ENCODE measurements at places on chromosomes 2 and 18.

- no peak for DNase-seq
Measured at GRCh38 chr2:39059366-39059952, 61.4 kb downstream of the SOS1 start.

- no peak for DNase-seq
Measured at GRCh38 chr18:40631319-40631718, 1323.7 kb upstream of the PIK3C3 start.

GRCh38 chr2:29105375-29105774 lies 9.8 kb upstream of the CLIP4 start:
- DNase-seq: no peak

DNA sequence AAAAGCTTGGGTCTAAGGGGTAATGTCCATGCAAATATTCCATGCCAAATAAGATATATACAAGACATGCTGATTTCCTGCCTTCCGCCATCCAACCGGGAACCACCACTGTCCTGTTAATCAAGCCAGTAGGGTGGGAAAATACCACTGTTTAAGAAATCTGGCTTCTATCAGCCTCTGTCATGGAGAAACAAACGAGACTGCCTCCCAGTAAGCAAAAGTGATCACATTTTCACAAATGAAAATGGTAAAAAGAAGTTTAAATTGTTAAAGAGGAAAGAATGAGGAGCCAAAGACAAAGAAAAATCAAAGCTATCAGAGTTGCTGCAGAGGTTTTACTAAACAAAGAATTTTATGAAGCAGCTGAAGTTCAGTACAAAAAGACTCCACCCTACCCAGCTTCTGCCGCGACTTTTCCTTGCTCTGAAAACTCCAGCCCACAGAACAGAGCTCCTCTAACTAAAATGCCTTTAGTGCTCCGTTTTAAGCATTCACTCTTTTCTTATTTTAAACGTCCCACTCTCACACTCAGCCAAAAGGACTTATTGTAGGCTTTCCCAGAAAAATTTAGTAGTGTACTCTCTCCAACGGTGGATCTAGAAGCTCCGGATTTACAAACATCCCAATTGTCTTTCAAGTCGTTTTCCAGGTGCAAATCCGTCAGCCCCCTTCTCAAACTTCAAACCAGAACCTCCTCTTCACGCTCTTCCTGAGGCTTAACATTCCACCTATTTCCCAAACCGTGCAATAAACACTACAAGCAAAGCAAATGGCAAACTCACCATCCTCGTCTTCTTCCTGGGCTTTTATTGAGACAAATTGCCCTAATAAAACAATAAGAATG lies 613 bp downstream of the COL5A2 start:
- no peak for DNase-seq

DNA sequence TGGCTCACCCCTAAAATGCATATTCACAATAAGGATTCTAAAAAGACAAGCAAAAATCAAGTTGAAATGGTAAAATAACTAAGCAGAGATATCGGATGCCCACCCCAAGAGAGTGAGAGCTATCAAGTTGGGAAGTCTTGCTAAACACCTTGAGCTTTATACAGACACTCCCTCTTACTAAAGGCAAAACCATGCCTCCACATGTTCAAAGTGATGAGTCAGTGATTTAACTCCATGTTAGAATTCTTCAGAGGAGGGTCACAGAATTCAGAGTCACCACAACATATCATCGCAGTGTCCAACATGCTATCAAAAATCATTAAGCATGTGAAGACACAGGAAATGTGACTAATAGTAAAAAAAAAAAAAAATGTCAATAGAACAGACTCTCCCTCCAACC lies 20.6 kb upstream of the ST8SIA3 start:
- DNase-seq: no peak

GRCh38 chr2:11169333-11169732 lies 14.1 kb downstream of the SLC66A3 start:
- no peak for DNase-seq

DNA sequence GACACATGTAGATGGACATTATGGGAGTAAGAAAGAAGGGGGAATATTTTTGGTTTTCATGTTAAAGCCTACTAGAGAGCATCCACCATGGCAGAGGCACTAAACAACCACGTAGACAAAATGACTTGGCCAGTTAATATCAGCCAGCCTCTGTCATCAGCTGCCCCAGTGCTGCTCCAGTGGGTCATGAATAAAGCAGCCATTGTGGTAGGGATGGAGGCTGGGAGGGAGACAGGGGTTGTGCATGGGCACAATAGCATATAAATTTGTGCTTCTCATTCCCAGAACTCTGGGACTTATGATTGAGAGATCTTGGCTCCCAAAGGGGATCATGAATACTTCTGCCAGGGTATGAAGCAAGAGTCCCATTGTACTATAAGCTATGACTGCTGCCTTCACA lies 31.1 kb upstream of the CXCR4 start:
- no peak for DNase-seq
